ENCODE measurements at places on chromosomes 7 and 10. TPM values are rescaled to one million over a fixed set of nuclear protein-coding genes. Genes with fewer than 3 reads are reported as not detected.

The OR2A1 gene
- total RNA-seq: not detected

The PTF1A gene
- not detected for total RNA-seq

The EPDR1 gene
- total RNA-seq: 14.9 TPM

The IFIT5 gene
- total RNA-seq: 13.9 TPM

The KCNH2 gene
- total RNA-seq: not detected

The TMEM184A gene
- total RNA-seq: not detected

The RPS24 gene
- total RNA-seq: 3,469 TPM

The INMT gene
- 220 TPM for total RNA-seq

The ITPRID1 gene
- total RNA-seq: not detected

The BAIAP2L1 gene
- 4.4 TPM for total RNA-seq

The TUBAL3 gene
- not detected for total RNA-seq

The SAP25 gene
- total RNA-seq: not detected

The HTR5A gene
- not detected for total RNA-seq

The RNF148 gene
- total RNA-seq: 0.19 TPM

The MRC1 gene
- 0.59 TPM for total RNA-seq

The TMEM270 gene
- total RNA-seq: not detected

The STOX1 gene
- total RNA-seq: 0.64 TPM

The OPALIN gene
- total RNA-seq: not detected

The CFAP46 gene
- 0.69 TPM for total RNA-seq

The TPST1 gene
- total RNA-seq: 36.4 TPM

The ACTR3C gene
- total RNA-seq: not detected

The WNT16 gene
- total RNA-seq: not detected

The PTPN20 gene
- total RNA-seq: 4.5 TPM

The OR2A7 gene
- total RNA-seq: 0.20 TPM

The SLC26A3 gene
- total RNA-seq: not detected

The PON1 gene
- not detected for total RNA-seq

The OR2A12 gene
- total RNA-seq: not detected

The PRLHR gene
- not detected for total RNA-seq

The CD36 gene
- 60.9 TPM for total RNA-seq

The BEND7 gene
- total RNA-seq: 0.64 TPM

The TAS2R3 gene
- total RNA-seq: 0.54 TPM

The MYL10 gene
- not detected for total RNA-seq

The COL1A2 gene
- 7,512 TPM for total RNA-seq

The IGFBP3 gene
- total RNA-seq: 1,022 TPM

The AKR1C8 gene
- total RNA-seq: not detected

The YKT6 gene
- 58.7 TPM for total RNA-seq

The PLXDC2 gene
- total RNA-seq: 7.5 TPM

The TET1 gene
- total RNA-seq: 3.6 TPM

The PLAC9 gene
- 116 TPM for total RNA-seq

The TAS2R5 gene
- 0.44 TPM for total RNA-seq

The CLDN3 gene
- total RNA-seq: not detected

The TCAF2 gene
- total RNA-seq: 5.4 TPM

The FAM131B gene
- 0.94 TPM for total RNA-seq

The MRLN gene
- not detected for total RNA-seq

The ACTL6B gene
- not detected for total RNA-seq

The LRIT1 gene
- not detected for total RNA-seq

The GCC1 gene
- 17.0 TPM for total RNA-seq

Data from cardiac ventricle fibroblast (primary cell).